HuH-7.5 (cell line): ENCODE measurements at places on chromosomes 3 and 15.
A peak's percentile ranks its signal among the peaks of the same experiment; 100 is the strongest.

DNA sequence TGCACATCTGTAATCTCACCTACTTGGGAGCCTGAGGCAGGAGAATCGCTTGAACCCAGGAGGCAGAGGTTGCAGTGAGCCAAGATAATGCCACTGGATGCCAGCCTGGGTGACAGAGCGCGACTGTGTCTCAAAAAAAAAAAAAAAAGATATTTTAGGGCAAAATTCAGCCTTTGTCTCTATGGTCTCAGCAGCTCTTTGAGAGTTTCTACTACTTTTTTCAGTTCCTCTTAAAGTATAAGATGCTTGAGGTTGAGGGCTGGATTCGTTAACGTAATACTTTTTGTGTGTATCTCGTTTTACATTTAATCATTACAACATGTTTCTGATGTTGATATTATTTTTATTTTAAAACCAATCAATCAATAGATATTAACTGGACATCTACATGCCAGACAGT, 381.2 kb upstream of the TBL1XR1 start:
- DNase-seq, result no peak

DNA sequence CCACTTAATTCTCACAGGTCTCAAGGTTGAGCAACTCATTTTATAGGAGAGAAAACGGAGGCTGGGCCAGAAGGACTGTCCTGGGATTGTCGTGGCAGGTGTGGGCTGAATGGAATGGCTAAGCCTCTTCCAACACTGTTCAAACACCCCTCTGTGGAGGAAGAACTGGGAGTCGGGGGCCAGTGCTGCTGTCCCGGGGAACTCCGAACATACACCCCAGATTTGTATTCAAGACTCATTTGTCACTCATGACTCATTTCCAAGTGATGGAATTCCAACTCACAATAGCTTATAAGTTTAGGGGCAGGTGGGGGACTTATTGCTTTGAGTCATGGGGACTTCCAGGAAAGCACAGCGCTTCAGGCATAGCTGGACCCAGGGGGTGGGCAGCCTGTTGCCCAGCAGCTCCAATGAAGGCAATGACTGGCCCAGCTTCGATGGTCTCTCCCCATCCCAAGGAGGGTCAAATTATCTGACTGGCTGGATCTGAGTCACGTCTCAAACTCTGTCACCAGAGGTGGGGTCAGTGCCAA, 72.5 kb downstream of the TM2D3 start:
- DNase-seq, result no peak

DNA sequence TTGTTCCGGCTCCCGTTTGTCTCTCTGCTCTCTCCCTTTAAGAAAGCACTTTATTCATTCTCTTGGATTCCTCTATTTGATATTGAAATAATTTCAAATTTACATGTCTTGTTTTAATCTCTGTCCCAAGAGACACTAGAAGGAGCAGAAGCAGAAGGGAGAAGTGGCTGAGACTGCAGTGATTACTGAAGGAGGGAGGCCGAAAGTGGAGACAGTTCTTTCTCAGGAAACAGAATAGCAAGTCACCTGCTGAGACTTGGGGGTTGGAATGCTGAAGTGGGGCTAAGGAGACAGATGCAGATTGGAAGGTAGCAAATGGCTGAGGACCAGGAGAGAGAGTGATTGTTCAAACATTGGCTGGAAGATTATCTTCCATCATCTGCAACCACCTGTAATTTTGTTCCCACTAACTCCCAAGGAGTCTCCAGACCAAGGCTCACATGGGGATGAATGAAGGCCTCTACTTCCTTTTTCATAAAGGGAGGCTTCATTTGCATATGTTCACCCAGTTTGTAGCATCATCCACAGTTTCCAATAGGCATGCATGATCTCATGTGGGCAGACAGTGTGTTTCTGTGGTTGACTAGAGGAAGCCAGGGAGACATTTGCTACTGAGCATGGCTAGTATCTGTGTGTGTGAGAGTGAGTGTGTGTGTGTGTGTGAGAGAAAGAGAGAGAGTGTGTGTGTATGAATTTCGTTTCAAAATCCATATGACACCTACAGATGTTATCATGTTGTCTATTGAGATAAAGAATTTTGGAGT, 24.0 kb downstream of the LTF start:
- no peak for DNase-seq

DNA sequence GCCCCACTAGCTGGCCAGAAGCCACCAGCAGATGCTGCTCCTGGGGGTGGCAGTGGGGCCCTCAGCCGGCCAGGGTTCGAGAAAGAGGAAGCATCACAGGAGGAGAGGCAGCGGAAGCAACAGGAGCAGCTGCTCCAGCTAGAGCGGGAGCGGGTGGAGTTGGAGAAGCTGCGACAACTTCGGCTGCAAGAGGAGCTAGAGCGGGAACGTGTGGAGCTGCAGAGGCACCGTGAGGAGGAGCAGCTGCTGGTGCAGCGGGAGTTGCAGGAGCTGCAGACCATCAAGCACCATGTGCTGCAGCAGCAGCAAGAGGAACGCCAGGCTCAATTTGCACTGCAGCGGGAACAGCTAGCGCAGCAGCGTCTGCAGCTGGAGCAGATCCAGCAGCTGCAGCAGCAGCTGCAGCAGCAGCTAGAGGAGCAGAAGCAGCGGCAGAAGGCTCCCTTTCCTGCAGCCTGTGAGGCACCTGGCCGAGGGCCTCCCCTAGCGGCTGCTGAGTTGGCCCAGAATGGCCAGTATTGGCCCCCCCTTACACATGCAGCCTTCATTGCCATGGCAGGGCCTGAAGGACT, 17.5 kb upstream of the APEH start:
- no peak for DNase-seq

- DNase-seq, result no peak
Observed at GRCh38 chr15:52710050-52710707, 31.0 kb upstream of the ATOSA start.

DNA sequence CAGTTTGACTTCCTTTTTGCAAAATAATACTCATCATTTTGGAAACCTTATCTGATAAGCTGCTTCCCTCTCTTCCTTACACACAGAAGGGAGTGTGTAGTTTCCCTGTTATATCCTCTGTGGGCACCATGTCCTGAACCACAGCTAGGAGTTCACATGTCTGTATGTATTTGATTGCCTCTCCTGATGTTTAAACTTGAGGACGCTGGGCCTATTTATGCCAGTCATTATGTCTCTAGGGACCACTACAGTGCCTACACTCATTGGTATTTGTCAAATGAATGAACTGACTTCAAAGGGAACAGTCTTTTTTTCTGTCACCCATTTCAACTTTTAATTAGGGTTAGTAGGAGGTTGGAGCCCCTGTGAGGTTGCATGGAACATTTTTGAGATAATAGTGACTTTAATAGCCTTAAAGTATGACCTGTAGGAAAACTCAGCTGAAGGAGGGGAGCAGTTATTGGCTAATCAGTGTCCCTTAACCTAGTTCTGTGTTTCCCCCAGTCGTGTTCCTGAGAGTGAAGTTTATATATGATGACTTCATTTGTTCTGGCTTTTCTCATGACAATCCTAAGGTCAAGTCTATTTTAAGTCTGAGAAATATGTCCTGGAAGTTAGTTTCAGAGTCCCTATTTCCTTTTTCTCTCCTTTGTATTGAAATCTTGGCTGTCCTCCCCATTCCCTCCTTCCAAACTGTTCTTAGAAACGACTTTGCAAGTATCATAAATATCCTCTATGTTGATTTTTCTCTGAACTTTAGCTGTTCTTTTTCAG, 28.9 kb downstream of the PDE8A start:
- DNase-seq, result no peak

GRCh38 chr3:87555290-87555689, 278.9 kb upstream of the POU1F1 start:
- no peak for DNase-seq

GRCh38 chr3:183688874-183689273, 8.7 kb upstream of the YEATS2 start:
- no peak for DNase-seq

- no peak for DNase-seq
Observed at GRCh38 chr3:42660898-42661297, 7.4 kb downstream of the ZBTB47 start.

- no peak for DNase-seq
Observed at GRCh38 chr3:157769378-157769777, 266.2 kb upstream of the VEPH1 start.

DNA sequence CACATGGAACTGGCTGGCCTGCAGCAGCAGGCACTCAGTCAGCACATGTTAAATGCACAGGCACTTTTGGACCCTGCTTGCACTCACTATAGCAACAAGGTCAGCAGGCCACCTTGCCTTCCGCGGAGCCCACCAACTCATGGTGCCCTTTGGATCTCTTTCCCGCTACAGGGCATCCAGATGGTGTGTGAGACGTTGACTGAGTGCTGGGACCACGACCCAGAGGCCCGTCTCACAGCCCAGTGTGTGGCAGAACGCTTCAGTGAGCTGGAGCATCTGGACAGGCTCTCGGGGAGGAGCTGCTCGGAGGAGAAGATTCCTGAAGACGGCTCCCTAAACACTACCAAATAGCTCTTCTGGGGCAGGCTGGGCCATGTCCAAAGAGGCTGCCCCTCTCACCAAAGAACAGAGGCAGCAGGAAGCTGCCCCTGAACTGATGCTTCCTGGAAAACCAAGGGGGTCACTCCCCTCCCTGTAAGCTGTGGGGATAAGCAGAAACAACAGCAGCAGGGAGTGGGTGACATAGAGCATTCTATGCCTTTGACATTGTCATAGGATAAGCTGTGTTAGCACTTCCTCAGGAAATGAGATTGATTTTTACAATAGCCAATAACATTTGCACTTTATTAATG, 85.0 kb downstream of the TGFBR2 start:
- DNase-seq, result no peak

DNA sequence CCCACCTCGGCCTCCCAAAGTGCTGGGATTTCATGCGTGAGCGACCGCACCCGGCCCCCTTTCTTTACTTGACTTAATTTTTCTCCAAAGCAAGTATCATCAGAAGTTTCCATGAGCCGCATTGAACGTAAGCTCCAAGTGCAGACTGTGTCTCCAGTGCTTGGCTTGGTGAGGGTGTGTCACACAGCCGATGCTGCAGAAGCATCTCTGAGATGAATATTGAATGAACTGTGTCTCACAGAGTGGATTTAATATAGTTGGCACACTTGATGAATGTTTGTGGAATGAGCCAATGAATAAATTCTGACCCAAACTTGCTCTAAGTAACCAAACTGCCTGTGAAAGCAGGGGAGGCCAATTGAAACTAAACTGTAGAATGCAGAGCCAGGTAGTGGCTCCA, 159.4 kb upstream of the KBTBD8 start:
- DNase-seq, result no peak

GRCh38 chr3:149231871-149232270, 10.2 kb upstream of the CP start:
- DNase-seq, result no peak

DNA sequence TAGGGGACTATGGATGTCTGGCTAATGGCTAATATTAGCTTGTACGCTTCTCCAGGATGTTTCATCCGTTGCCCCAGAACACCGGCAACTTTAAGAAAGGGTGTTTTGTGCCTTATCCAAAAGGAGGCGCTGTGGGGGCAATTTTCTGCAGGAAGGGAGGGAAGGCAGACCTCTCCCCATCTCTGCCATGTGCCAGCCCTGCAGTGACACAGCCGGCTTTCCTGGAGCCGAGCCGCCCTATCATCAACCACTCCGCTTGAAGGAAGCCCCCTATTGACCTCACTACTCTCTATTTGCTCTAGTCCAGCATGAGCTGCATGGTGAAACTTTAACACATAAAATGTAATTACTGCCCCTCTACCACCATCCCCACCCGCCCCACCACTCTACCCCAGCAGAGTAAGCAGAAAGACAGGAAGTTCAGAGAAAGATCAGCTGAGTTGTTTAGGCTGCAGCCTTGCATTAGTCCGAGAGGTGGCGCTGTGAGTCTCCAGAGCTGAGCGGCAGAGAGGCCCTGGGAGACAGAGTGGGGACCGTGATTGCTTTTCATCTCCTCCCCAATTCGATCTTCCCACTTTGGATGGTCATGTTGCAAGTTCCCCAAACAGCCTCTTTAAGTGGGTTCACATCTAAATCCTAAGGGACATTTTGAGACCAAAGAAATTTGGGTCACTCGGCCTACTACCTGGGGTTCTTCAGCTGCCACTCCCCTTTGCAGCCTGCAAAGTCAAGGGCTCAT, 24.5 kb upstream of the RAD18 start:
- DNase-seq, result peak; percentile 97

DNA sequence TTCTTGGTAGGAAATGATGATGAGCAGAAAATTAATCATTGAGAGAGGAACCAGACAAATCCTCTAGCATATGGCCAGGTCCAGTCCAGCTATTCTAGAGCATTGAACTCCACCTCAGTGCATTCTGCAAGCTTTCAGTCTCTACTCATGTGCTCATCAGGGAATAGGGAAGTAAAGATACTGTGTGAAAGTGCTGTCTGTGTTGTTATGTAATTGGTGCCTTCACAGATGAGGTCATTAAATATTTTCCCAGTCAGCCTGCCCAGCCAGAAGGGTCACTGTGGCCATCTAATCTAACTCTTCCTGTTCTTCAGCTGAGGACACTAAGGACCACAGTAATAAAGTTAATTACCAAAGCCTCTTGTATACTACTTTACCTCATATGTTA, 28.2 kb downstream of the C3orf62 start:
- no peak for DNase-seq

- DNase-seq, result no peak
Observed at GRCh38 chr3:170852324-170852723, 17.7 kb downstream of the RPL22L1 start.

DNA sequence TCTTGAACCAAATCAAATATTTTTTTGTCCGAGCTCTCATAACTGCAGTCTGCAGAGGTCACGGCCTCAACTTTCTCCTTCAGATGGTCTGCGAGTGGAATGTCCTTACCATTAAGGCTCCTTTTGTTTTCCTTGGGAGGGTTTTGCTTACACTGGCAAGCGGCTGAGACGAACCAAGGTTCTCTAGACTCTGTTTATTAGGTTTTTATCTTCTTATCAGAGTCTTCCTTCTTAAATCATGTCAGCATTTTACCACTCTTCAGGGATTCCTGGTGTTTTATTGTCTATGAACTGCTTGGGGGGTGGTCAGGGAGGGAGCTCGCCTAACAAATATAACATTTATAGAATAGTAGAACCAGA, 773.7 kb upstream of the NR2F2 start:
- no peak for DNase-seq

DNA sequence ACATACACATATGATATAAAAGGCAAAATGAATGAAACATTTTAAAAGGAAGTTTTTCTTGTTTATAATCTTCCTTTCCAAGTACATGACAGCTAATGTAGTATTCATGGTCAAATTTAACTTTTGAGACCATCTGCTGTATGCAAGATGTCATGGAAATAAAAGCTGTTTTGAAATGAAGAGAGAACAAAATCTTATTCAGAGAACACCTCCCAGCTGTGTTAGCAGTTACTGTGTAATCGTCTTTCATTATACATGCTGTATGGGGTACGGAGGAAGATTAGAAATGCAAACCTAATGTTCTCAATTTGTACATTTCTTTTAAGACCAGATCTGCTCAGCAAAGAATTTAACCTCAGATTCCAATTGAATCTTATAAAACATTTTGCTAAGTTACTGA, 1182.3 kb downstream of the OTOL1 start:
- no peak for DNase-seq

DNA sequence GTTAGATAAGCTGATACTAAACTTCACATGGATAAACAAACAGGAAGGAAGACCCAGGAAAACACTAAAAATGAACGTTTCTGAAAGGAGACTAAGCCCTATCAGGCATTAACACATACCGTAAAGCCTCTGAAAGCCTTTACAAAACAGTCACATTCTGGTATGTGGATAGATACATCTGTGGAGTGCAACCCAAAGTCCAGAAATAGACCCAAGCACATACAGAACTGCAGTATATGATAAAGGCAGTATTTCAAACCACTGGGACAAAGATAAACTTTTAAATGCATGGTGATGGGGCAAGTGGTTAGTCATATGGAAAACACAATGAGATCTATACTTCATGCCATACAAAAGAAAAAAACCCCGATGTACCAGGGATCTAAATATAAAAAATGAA, 26.0 kb downstream of the DCBLD2 start:
- no peak for DNase-seq

- no peak for DNase-seq
Observed at GRCh38 chr3:39531665-39532064, 64.2 kb downstream of the MOBP start.
